Left hindlimb (tissue), 1 donor: ENCODE measurements at places on chromosomes 1 and 21.

DNA sequence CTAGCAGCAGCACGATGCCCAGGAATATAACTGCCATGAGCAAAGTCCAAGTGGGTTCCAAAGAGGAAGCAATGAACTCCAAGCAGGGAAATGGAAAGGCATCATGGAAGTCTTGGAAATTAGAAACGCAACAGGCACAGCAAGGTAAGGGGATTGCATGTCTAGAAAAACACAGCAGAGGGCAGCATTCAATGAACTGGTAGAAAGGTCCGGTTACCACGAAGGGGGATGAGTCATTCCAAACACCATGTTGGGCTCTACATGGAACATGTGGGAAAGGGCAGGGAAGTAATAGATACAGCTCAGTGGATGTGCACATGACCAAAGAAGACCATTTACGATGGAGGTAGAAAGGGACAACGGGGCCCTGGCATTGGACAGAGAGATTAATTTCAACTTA lies 36.4 kb downstream of the RXRG start:
- no peak for DNase-seq

DNA sequence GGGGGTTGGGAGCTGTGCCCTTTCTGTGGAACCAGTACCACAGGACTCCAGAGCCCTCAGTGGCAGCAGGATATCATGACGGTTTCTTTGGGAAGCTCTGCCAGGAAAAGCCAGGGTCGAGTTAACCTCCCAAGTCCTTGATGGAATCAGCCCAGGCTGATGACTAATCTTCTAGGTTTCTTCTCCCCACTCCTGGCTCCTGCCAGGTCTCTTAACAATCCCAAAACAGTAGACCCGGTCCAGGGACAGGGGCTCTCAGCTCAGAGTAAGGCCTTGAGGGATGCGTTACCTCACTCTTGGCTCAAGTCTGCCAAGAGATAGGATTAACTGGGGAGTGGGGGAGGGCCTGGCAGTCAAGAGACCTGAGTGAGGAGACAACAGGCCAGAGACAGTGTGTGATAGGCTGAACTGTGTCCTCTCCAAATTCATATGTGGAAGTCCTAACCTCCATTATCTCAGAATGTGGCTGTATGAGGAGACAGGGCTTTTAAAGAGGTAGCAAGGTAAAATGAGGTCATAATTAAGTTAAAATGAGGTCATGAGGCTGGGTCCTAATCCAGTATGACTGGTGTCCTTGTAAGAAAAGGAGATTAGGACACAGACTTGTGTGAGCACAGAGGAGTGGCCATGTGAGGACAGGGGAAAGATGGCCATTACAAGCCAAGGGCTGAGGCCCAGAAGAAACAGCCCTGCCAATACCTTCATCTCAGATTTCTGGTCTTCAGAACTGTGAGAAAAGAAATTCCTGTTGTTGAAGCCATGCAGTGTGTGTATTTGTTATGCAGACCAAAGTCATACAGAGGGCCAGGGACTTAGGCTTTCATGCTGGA lies 95.0 kb downstream of the BEND5 start:
- DNase-seq: no peak

DNA sequence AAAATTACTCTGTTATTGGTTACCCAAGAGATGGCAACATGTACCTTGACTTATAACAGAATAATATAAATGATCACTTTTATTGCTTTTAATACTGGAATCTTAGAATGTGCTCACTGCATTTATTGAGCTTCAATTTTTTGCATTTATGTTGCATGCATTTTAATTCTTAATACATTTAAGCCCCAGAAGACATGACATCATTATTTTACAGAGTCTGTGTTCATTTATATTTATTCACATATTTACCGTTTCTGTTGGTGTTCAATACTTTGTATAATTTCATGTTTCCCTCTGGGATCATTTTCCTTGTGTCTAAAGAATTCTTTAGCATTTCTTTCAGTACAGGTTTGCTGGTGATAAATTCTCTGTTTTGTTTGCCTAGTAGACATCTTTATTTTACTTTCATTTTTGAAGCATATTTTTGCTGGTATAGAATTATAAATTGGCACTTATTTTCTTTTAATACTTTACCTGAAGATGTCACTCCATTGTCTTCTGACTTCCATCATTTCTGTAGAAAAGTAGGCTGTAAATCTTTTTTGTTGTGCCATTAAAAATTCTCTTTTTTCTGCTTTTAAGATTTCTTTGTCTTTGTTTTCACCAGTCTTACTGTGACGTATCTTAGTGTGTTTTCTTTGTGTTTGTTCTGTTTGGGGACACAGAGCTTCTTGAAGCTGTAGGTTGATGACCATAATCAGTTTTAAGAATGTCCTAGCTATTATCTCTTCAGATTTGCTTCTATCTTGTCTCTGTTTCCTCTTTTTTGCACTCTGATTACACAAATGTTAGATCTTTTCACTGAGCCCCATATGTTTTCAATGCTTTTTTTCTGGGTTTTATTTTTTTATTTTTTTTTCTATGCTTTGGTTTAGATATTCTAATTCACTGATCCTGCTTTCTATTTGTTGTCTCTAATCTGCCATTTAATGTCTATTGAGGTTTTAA lies 26.9 kb downstream of the DISP3 start:
- DNase-seq: no peak

DNA sequence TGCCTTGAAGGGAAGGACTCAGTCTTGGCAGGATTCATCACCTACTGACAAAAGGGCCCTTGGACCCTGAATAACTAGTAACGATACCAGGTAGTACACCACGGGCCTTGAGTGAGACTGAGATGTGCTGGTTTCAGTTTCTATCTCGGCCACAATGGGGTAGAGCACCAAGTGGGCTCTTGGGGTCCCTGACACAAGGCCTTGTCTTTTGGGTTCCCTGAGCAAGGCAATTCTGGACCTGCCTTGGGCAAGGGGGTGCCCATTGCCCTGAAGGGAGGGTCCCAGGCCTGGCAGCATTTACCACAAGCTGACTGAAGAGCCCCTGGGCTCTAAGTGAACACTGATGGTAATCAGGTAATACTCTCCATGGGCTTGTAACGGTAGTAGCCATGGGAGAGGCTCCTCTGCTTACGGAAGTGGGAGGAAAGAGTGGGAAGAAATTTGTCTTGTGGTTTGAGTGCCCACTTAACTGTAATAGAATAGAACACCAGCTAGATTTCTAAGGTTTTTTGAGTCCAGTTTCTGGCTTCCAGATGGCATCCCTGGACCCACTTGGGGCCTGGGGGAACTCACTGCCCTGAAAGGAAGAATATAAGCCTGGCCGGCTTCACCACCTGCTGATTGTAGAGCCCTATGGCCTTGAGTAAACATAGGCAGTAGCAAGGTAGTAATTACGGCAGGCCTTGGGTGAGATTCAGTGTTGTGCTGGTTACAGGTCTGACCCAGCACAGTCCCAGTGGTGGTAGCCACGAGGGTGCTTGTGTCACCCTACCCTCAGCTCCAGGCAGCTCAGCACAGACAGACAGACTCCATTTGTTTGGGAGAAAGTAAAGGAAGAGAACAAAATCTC lies 58.5 kb downstream of the WDR4 start:
- DNase-seq: no peak

GRCh38 chr1:207140536-207140935 lies 36.5 kb downstream of the C4BPA start:
- no peak for DNase-seq

- DNase-seq: peak; percentile 71
Measured at GRCh38 chr1:230797942-230798365, 50.8 kb downstream of the CAPN9 start.
